CD4-positive, alpha-beta T cell treated with Interferon alpha-2 for 1 hour (primary cell): ENCODE measurements at places on chromosomes 4 and X.

DNA sequence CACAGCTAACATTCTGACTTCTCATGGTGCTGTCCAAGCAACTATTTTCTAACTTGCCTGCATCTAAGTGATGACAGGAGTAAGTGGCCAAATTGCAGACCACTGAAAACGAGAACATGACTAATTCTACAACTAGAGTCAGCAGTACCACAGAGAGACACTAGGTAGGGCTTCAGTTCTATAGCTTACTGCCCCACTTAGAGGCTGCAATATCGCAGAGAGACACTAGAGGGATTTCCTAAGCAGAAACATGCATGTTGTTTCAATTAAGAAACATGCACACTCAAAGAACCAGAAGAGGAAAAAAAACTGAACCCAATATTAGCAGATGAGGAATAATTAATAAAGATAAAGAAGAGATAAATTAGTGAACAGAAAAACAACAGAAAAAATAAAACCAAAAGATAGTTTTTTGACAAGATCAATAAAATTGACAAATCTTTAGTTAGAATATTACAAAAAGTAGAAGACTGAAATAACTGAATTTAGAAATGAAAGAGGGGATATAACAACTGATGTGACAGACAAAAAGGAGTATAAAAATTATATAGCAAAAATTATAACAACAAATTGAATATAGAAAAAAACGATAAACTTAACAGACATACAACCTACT is 100.8 kb downstream of the SPIN4 start:
- DNase-seq, result peak; percentile 67

DNA sequence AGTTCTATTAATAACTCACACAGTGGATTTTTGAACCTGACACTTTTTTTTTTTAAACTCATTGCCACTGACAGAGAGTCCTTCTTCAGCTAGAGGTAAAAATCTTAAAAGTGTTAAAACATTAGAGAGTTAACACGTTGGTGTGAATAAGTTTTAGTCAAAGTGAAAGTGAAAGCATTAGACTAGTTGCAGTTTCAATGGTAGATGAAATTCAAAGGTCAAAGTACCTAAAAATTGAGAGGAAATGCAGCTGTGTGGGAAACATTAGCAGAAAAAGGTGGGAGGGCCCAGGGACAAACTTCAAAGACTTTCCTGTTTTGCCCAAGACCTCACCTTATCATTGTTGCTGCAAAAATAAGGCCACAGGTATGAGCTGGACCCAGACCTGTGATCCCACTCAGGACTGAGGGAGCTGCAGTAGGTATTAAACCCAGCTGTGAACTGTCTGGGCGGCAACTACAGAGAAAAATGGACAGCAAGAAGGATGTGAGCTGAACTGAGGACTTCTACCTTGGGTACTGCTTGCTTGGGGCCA is 17.6 kb upstream of the GABRA4 start:
- peak; percentile 52 for DNase-seq

- DNase-seq, result no peak
Observed at GRCh38 chr4:105631818-105632400, 76.6 kb downstream of the INTS12 start.

GRCh38 chrX:136220540-136220939 is 30.7 kb downstream of the MAP7D3 start:
- no peak for DNase-seq

DNA sequence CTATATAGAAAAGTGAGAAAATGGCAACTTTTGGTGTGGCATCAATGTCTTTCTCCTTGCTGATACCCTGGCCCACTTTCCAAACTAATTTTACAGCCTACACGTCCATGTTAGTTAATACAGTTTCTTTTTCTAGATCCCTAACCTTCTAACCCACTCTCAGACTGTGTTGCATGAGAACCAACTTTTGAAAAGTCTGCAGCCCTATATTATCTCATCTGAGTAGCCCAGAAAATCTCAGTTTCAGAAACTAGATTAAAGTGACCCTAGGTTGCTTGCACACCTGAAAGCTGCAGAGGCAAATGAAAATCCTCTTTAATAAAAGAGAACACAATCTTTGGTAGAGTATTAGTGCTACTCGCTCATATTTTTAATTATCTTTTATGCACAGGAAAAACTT is 371.6 kb upstream of the EMCN start:
- DNase-seq, result no peak

DNA sequence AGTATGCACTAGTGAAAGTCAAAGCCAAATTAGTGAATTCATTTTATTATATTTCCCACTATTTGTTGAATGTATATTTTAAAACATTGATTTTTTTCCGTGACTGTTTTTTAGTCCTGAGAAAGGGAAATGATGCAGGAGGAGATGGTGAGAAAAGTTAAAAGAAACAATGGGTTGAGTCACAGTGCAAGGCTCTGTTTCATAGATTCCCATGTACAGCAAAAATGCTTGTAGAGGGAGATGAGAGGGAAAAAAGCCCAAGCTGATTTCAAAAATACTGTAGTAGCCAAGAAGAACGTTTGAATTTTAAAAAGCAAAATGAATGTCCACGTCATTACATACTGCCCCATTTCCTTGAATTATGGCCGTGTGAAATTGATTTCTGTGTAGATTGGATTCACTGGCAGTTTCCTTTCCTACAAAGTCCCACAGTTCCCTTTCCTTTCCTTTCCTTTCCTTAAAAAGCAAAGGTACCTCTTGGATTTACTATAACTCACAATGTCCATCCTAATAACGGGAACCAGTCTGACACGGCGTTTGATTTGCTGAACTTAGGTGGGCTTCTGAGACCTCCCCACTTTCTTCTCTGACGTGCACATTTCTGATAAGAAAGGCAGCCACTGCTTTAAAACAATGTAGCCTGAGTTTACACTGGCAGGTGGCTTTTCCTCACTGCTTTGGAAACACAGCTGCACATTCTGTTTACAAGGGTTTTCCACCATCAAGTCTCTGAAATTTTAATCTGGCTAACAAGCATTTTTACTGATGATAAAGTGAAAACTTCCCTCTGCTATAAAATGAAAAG is 63.7 kb downstream of the SPCS3 start:
- DNase-seq, result no peak

- DNase-seq, result no peak
Observed at GRCh38 chr4:61533140-61533539, 333.0 kb downstream of the ADGRL3 start.

DNA sequence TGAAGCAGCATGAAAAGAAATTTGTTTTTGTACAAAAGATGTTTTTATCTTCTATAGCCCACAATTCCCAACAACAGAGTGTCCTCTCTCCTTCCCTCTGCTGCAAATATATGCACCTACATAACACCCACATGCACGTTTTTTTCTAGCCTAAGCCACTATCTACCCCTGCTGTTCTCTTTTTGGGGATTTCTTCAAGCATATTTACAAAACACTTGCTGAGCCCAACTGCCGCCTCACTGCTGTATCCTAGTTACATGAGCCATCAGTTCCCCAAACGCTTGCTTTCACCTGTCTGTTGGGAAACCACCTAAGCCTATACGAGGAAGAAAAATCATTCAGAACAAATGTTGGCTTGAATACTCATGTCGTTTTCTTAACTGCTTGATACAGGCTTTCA is 127.2 kb downstream of the CHRNA9 start:
- DNase-seq, result peak; percentile 3

DNA sequence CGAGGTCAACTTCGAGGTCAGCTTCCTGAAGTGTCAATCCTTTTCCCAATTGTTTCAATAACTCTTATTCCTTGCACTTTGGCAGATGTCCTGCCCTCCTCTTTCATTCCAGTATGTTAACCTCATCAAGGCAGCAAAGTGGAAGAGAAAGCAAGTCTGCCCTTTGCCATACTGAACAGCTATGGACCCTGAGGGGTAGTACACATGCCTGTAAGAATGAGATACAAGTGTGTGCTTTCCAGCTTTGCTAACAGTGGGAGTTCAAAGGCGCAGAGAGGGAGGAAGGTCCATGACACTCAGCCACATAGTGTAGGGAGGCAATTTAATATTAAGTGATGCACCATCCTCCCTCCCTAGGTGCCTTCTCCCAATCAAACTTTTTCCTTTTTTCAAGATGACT is 96.4 kb upstream of the ZCCHC13 start:
- DNase-seq, result no peak

GRCh38 chr4:86034616-86035015 is 325.2 kb downstream of the MAPK10 start:
- no peak for DNase-seq

DNA sequence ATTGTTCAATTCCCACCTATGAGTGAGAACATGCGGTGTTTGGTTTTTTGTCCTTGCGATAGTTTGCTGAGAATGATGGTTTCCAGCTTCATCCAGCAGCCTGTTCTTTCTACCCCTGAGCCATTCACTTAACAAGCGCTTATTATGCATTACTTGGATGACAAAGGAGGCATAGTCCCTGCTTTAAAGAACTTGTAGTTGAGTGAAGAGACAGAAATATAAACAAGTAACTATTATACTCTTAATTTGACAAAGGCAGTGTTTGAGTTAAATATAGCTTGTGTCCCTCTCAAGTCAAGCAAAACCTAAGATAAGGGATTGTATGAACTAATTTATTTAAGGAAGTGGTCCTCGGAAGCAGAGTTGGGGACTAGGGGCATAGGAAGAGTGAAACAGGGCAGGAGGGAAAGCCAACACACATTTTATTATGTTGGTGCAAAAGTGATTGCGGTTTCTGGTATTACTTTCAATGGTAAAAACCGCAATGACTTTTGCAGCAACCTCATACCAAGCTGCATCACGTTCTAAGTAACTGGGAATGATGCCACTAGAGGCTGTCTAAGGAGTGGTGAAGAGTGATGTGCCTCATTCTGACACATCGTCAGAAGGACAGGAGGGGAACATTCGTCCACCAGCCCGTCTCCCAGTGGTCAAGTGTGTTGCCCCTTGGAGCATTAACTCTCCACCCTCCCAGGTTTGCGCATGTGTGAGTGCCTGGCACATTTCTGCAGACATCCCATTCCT is 41.8 kb downstream of the QDPR start:
- DNase-seq, result no peak

DNA sequence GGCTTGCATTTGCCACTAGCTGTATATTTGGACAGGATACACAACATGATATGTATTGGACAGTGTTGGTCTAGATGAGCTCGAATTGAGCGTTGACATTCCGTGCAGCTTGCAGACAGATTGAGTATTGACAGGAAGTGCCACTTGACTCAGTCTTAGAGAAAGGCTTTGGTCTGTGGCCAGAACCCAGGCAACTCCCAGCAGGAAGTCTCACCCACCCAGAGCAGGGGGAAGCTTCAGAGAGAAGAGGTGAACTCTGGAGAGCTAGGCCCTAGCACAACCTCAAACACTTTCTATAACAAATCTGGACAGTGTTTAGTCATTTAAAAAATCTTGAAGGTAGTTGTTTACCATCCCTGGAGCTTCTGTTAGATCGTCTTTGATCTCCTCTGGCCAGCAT is 280.5 kb downstream of the FBXW7 start:
- DNase-seq, result peak; percentile 40

- DNase-seq, result no peak
Observed at GRCh38 chr4:12116009-12116552, 687.4 kb upstream of the HS3ST1 start.

- DNase-seq, result no peak
Observed at GRCh38 chr4:181293014-181293413, 950.2 kb upstream of the TENM3 start.
